ENCODE measurements at places on chromosomes 7 and 10.
A peak's percentile ranks its signal among the peaks of the same experiment; 100 is the strongest.

- no peak for DNase-seq
Measured at GRCh38 chr10:122029499-122030199, 40.7 kb downstream of the TACC2 start.

DNA sequence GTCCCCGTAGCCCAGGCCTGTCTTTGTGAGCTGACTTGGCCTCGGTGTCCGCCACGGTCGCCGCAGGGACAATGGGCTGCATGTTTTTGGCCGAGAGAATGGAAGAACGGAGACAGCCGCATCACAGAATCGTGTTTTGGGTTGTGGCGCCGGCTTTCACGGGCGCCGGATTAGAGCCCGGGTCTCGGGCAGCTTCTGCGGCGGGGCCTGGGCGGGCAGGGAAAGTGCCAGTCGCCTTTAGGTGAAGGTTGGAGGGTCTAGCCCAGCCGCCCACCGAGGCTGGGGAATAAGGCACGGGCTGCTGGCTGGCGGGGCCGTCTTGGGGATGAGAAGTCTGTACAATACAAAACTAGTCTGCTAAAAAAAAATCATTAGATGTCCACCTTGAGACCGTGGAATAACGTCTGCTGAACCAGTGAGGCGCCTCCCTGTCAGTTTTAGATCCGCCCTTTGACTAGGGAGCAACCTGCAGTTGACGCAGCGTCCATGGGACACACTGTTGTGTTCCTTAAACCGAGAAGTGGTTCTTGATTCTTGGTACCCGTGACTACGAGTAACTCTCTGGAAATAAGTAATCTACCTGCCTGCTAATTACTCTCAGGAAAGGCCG is 577 bp downstream of the DNAJB9 start:
- no peak for DNase-seq

GRCh38 chr7:100191775-100192174 is 14.1 kb downstream of the STAG3 start:
- no peak for DNase-seq

DNA sequence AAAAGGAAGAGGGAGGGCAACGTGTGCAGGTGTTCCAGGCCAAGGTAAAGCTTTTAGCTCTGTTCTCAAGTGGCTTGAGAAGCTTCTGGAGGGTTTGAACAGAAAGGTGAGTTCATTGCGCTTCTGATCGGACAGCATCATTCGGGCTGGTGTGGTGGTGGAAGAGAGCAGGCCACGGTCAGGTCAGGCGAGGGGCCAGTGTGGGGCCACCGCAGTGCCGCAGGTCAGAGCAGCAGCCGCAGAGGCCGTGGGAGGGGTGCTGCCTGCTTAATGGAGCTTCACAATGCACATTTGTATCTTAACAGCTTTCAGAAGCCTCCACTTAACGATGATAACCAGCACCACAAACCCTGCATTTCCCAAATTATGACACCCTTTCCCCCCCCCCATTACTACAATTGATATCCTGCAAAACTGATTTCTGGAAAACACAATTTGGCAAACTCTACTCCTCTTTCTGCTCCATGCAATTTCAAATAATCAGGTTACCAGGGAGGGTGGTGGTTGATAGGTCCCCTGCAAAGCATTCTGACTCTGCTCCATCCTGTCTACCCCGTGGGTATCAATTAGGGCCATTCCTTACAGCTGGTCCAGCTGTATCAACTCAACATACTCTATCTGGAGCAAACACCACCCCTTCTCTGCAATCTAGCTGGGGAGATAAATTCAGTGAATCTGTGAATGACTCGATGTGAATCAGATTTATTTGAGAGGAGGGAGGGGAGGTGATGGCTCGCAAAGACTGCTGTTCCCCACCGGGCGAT is 162.9 kb downstream of the ACTR3B start:
- no peak for DNase-seq

DNA sequence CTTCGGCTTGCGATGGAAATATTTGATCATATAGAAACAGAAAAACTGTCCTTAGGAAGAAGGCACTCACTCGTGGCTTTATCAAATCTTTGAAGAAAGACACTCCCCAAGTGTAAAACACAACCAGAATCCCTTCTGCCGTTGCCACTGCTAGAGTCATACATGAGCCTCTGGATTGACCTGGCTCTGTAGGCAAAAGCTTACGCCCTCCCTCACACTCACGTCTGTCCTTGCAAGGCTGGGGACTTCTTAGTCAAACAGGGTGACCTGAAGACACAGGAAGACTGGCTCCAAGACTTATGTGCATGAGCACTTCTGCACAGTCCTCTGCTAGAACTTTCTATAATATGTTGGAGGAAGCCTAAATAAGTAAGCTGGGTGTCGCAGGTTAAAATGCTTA is 135.4 kb upstream of the MDFIC start:
- DNase-seq: no peak

DNA sequence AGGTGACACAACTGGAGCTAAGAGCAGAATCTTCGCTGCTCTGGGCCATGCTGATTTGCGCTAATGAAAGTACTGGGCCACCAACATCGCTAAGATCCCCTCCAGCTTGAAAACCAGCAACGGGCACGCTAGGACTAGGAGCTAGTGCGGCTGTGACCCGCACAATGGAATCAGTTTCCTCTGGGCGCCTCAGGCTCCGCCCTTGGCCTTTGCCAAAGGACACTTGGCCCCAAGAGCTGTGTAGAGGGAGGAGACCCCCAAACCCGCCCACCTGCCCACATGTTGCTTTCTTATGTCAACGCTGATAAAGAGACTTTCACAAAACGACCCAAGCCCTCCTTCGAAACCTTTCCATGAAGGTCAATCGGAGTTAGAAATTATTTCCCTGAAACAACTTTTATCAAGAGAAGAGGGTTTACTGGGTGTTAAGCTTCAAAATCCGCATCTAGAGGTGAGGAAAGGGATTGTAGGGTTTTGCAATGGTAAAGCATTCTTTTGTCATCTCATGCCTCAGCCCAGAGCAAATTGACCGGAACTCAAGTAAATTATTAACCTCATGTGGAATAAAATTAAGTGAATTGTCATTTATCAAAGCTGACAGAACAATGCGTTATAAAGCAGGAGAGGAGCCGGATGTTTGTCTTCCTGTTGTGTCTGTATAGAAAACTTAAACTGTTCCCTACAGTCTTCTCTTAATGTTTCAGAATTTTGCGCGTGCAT is 9.4 kb downstream of the ABCB5 start:
- DNase-seq: no peak

GRCh38 chr7:73828107-73828803 is 2.5 kb upstream of the CLDN4 start:
- no peak for DNase-seq

DNA sequence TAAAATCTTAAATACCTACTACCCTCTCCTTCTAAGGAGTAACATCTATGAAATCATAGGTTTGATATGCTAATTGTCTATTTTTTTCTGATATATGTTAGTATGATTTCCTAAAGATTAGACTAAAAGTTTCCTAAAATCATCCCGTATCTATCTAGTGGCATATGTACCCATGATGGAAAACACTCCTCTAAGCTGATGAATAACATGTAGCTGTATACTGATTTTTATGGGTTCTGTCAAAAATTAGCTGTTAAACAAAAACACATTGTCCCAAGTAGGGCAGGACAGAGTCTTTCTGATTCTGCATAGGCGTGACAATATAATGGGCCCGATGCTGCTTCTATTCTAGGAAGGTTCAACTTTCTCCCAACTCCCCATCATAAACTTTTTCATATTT is 79.9 kb downstream of the ADAM22 start:
- no peak for DNase-seq

- DNase-seq: no peak
Measured at GRCh38 chr7:117737926-117738325, 135.3 kb downstream of the CTTNBP2 start.

DNA sequence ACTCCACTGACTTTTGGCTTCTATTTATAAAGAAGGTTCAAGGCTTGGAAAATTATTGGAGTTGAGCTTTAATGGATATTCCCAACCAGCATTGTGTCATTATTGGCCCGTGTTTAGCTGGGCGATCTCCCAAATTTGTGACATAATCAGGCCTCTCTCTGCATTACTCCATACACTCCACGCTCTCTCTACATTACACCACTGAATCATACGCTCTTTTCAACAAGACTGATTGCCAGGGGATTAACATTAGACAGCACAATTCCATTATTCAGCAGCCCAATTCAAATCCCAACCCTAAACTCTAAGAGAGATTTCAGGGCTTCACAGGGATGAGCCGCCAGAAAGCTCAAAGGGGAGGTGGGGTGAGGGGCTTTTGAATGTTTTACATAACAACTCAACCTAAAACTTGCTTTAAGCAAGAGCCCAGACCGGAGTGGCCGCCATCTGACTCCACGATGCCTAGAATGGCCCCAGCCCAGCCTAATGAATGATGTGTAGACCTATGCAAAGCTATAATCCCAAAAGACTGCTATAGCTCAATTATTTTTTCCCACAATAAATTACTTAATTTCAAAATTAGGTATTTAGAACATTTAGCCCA is 61.8 kb downstream of the FGFR2 start:
- DNase-seq: peak; percentile 15

DNA sequence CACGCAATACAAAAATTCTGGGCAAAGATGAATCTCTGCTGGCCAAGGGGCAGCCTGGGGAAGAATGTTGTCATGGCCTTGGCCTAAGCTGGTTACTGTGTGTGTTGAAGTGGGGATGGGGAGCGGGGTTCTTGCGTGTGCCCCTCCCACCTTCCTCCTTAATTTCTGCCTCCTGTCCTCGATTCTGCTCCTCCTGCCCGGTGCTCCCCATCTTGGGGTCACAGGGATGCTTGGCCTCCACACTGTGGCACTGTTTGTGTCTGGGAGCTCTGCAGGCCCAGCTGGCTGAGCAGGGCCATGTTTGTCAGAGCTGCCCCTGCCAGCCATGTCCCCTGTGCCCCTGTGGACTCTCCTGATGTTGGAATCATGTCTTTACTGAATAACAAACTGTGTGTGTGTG is 37.1 kb downstream of the RPS24 start:
- no peak for DNase-seq

DNA sequence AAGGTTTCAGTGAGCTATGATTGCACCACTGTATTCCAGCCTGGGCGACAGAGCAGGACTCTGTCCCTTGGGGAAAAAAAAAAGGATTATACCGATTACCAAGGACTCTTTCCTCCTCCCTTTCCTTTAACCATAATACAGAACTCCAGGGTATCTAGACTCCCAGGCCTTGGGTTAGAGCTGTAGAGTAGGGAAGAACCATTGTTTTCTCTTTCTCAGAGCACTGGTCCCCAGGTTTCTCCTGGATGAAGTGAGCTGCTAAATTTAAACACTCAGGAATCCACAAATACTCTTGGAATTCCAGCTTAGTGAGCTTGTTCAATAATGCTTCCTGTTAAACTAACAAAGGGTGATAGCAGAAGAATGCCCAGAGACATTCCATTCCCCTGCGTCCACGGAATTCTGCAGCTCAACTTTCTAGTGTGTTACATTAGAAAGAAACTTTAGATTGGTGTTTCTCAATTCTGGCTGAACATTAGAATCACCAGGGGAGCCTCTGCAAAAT is 14.6 kb upstream of the RPEL1 start:
- peak; percentile 96 for DNase-seq

DNA sequence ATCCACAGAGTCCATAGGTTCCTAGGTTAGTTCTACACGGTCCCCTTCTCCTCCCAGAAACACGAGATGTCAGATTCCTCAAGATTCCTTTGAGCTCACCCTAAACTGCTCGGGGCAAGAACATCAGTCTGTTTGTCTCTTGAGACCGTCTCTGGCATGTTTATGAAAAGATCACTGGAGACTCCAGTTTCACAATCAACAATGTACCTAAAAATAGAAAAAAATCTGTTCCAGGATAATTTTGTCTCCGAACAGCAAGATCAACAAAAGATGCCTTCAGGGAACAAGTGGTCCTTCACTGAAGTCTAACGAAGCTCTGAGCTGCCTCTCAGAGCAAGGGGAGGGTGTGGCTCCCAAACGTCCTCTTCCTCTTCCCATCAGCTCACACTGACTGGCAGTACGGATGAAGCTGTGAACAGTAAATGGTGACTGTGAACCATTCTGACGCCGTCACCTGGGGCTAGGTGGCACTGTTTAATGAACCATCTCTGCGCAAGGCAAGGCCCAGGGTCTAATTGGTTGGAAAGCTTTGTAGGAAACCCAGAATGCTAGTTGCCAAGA is 156.2 kb upstream of the LYZL1 start:
- no peak for DNase-seq
